Mesothelial cell of epicardium (in vitro differentiated cells): ENCODE measurements at places on chromosomes 3 and 15.

GRCh38 chr3:133930341-133930933, 34.8 kb upstream of the RAB6B start:
- no peak overlapping the region for H3K27ac ChIP-seq
- no peaks in the 10 kb centered on the region for H3K36me3 ChIP-seq
- H3K4me3 ChIP-seq: no peak overlapping the region
- H3K27me3 ChIP-seq: peaks cover 26% of the 10 kb centered on the region
- DNase-seq: no peak

- H3K27me3 ChIP-seq: peaks cover 37% of the 10 kb centered on the region
- no peaks in the 10 kb centered on the region for H3K36me3 ChIP-seq
- H3K27ac ChIP-seq: no peak overlapping the region
- no peak for DNase-seq
These were observed 101.2 kb upstream of the WNT5A start for GRCh38 chr3:55588146-55588765.

DNA sequence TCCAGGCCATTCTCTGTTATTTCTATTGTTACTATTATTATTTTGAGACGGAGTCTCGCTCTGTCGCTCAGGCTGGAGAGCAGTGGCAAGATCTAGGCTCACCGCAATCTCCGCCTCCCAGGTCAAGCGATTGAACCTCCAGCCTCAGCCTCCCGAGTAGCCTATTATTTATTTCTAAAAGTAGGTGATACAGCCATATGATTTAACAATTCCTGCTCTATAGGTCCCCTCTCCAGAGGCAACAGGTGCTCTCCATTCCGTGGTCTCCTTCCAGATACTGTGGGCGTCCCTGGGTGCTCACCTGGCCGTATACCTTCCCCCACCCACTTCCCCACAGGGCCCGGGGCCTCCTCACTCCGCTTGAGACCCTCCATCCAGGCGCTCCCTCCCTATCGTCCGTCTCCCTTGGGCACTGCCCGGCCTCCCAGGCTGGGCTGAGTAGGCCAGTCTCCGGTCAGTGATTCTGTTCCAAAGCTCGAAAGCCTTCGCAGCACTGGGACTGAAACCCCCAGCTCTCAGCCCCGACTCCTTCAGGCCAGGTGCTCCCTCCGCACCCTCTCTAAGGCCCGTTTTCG, 708 bp upstream of the PTPN23 start:
- peaks cover 31% of the 10 kb centered on the region for H3K4me1 ChIP-seq
- H3K36me3 ChIP-seq: no peaks in the 10 kb centered on the region

DNA sequence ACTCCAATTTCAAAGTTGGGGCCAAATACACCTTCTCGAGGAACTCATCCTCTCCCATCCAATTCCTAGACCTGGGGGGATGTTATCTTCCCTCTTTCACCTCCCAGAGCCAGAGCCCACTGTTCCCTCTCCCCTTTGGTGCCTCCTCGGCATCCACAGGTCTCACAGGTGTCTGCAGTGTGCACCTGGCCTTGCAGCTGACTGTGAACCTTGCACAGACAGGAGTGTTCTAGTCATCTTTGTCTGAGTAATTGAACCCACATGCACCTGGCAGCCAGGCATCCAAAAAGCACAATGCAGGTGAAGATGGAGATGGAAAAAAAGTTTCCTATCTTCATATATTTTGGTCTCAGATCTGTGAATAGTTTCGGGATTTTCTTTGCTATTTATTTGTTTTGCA, 30.8 kb downstream of the PCOLCE2 start:
- H3K27ac ChIP-seq: no peak overlapping the region
- H3K36me3 ChIP-seq: no peaks in the 10 kb centered on the region
- peaks cover 11% of the 10 kb centered on the region for H3K4me1 ChIP-seq
- no peak overlapping the region for H3K4me3 ChIP-seq
- H3K27me3 ChIP-seq: peaks cover 3% of the 10 kb centered on the region
- no peak for DNase-seq

DNA sequence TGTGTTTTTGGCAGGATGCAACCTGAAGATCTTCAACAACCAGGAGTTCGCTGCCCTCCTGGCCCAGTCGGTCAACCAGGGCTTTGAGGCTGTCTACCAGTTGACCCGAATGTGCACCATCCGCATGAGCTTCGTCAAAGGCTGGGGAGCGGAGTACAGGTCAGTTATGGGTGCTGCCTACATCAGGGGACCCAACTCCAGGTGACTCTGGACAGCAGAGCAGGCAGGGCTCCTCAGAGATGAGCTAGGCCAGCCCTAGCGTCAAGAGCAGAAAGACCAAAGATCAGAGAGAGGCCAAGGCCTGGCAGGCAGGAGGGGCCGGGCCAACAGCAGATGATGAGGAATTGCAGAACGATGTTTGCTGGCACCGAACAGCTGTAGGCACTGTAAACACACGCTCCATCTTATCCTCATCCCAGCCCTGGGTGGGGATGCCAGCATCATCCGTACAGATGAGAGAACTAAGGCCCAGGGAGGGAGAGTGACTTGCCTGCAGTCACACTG, 67.1 kb downstream of the AAGAB start:
- no peaks in the 10 kb centered on the region for H3K27me3 ChIP-seq
- peaks cover 34% of the 10 kb centered on the region for H3K4me1 ChIP-seq
- no peak overlapping the region for H3K4me3 ChIP-seq
- no peak for DNase-seq
- peaks cover 43% of the 10 kb centered on the region for H3K36me3 ChIP-seq
- no peak overlapping the region for H3K27ac ChIP-seq

- peaks cover 36% of the 10 kb centered on the region for H3K4me1 ChIP-seq
- H3K27ac ChIP-seq: peak overlapping the region; percentile 27
- no peak for DNase-seq
- peaks cover 49% of the 10 kb centered on the region for H3K36me3 ChIP-seq
These were observed 52.2 kb downstream of the DNASE1L3 start for GRCh38 chr3:58158442-58159153.

DNA sequence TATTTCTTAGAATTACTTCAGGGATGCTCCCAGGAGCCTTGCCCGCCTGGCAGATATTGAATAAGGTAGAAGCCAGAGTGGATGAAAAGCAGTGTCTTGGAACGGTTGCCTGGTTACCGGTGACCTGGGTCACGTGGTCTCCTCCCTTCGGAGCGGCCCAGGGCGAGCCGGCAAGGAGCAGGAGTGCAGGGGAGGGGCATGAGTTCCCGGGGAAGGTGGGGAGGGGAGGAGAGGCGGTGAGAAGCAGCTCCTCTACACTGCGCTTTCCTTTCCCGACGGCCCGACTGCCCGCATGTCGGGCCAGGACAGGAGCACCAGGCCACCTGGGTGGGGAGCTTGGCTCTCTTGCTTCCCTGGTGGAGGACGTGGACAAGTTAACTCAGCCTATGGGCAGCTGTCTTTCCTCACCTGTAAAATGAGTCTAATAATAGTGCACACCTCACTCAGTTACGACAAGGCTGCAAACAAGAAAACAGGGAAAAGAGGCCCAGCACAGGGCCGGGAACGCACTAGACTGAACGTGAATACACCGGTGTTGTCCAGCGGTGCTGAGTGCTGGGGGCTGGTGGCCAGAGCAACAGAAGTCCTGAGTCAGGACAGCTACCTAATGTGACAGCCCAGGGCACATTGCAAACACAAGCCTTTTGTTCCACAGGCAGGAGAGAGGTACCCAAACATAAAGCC, 198.3 kb downstream of the ADAMTS9 start:
- no peak overlapping the region for H3K27ac ChIP-seq
- peaks cover 2% of the 10 kb centered on the region for H3K27me3 ChIP-seq
- H3K4me1 ChIP-seq: peaks cover 40% of the 10 kb centered on the region
- peak; percentile 46 for DNase-seq
- H3K36me3 ChIP-seq: no peaks in the 10 kb centered on the region
- H3K4me3 ChIP-seq: peak overlapping the region; percentile 51

- DNase-seq: no peak
- H3K4me1 ChIP-seq: peaks cover 32% of the 10 kb centered on the region
- H3K4me3 ChIP-seq: peak overlapping the region; percentile 5
- no peaks in the 10 kb centered on the region for H3K27me3 ChIP-seq
- H3K36me3 ChIP-seq: no peaks in the 10 kb centered on the region
- peak overlapping the region; percentile 15 for H3K27ac ChIP-seq
These were observed 48.0 kb upstream of the SCAANT1 start for GRCh38 chr3:63960048-63960711.

- no peaks in the 10 kb centered on the region for H3K27me3 ChIP-seq
- H3K36me3 ChIP-seq: no peaks in the 10 kb centered on the region
- peak overlapping the region; percentile 55 for H3K27ac ChIP-seq
- H3K4me1 ChIP-seq: peaks cover 56% of the 10 kb centered on the region
- DNase-seq: no peak
These were observed 306.8 kb upstream of the ATP11B start for GRCh38 chr3:182486463-182486862.

DNA sequence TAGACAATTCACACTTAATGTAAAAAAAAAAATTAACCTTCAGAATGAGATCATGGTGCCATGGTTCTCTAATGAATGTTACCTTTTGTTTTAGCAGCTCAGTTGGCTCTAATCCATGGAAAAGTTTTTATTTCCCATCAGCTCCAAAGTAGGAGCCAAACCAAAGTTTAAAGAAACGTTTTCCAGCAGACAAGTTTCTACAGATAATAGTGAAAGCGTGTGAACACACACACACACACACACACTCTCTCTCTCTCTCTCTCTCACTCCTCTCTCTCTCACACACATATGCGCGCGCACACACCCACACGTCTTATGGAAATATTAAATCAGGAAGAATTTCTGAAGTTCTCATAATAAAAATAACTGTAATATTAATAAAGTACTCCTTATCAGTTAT, 46.9 kb downstream of the MBNL1 start:
- peaks cover 9% of the 10 kb centered on the region for H3K36me3 ChIP-seq
- H3K27me3 ChIP-seq: no peaks in the 10 kb centered on the region
- peaks cover 20% of the 10 kb centered on the region for H3K4me1 ChIP-seq
- H3K27ac ChIP-seq: no peak overlapping the region

- H3K27ac ChIP-seq: no peak within 1 kb of the TSS
- DNase-seq: no peak
- H3K4me1 ChIP-seq: peaks cover 3% of the 10 kb centered on the region
- H3K36me3 ChIP-seq: no peaks in the 10 kb centered on the region
- no peak within 1 kb of the TSS for H3K4me3 ChIP-seq
These were observed at the start of gene TEX55 for GRCh38 chr3:119145500-119146167. TSS of gene TEX55 (plus strand) at chr3:119146165. CDS start at chr3:119146190, 25 bp downstream.

DNA sequence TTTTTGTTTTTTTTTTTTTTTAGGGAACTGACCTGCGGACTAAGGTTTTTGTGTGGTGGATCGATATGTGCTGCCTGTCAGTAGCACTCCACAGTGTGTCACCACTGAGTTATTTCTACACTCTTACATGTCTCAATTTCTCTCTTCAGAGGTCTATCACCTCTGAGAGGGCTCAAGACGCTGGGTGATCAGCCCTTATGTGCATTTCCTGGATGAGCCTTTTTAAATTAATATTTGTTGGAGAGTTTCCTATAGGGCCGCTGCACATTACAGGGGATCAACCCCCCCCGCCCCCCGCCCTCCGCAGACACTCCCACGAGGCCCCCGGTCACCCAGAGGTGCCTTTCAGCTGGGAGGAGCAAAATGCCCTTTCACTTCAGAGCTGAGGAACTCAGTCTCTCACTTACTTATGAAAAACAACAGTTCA, 34.5 kb upstream of the AP4E1 start:
- H3K36me3 ChIP-seq: no peaks in the 10 kb centered on the region
- no peaks in the 10 kb centered on the region for H3K27me3 ChIP-seq
- no peak overlapping the region for H3K27ac ChIP-seq

GRCh38 chr15:22950256-22950990, 29.7 kb downstream of the CYFIP1 start:
- no peak overlapping the region for H3K4me3 ChIP-seq
- H3K27me3 ChIP-seq: no peaks in the 10 kb centered on the region
- DNase-seq: no peak
- H3K36me3 ChIP-seq: peaks cover 2% of the 10 kb centered on the region
- H3K27ac ChIP-seq: peak overlapping the region; percentile 74
- H3K4me1 ChIP-seq: peaks cover 24% of the 10 kb centered on the region

GRCh38 chr3:48285675-48286074, 44.8 kb downstream of the ZNF589 start:
- no peaks in the 10 kb centered on the region for H3K27me3 ChIP-seq
- no peak overlapping the region for H3K4me3 ChIP-seq
- no peak overlapping the region for H3K27ac ChIP-seq
- no peak for DNase-seq
- H3K36me3 ChIP-seq: peaks cover 19% of the 10 kb centered on the region
- no peaks in the 10 kb centered on the region for H3K4me1 ChIP-seq

- H3K27me3 ChIP-seq: no peaks in the 10 kb centered on the region
- H3K4me1 ChIP-seq: no peaks in the 10 kb centered on the region
- no peak for DNase-seq
- no peak overlapping the region for H3K27ac ChIP-seq
These were observed 117.3 kb upstream of the FAM3D start for GRCh38 chr3:58783845-58784244.

DNA sequence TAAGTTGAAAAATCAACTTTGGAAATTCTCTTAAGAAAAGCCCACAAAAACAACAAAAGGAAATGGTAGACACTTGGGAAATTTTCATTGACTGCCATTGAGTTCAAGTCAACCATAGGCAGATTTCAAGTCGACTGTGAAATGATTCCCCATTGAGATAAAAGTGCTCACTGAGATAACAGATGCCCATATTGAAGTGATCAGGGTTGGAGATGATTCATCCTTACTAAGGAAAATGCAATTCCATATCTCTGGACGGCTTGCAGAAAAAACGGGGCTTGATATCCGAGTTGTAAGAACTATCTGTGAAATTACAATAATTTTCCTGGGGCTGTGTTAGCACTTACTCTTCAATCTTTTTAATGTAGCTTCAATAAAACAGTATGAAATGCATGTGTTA, 373.1 kb upstream of the THRB start:
- H3K27me3 ChIP-seq: no peaks in the 10 kb centered on the region
- H3K4me1 ChIP-seq: peaks cover 1% of the 10 kb centered on the region
- H3K36me3 ChIP-seq: peaks cover 17% of the 10 kb centered on the region
- no peak for DNase-seq

GRCh38 chr3:30511524-30512251, 94.7 kb upstream of the TGFBR2 start:
- H3K4me1 ChIP-seq: peaks cover 7% of the 10 kb centered on the region
- H3K4me3 ChIP-seq: no peak overlapping the region
- no peak for DNase-seq
- no peaks in the 10 kb centered on the region for H3K36me3 ChIP-seq
- peak overlapping the region; percentile 10 for H3K27ac ChIP-seq
- no peaks in the 10 kb centered on the region for H3K27me3 ChIP-seq
